Sigmoid colon (tissue), 7 donors: ENCODE measurements at places on chromosomes 5 and 9. TPM values are rescaled to one million over a fixed set of nuclear protein-coding genes. Genes with fewer than 3 reads are reported as not detected.

SLC34A3 gene
- total RNA-seq, result not detected

LIX1 gene
- total RNA-seq, result 1.7 TPM

MAP3K1 gene
- 7.2 TPM for total RNA-seq

DNA sequence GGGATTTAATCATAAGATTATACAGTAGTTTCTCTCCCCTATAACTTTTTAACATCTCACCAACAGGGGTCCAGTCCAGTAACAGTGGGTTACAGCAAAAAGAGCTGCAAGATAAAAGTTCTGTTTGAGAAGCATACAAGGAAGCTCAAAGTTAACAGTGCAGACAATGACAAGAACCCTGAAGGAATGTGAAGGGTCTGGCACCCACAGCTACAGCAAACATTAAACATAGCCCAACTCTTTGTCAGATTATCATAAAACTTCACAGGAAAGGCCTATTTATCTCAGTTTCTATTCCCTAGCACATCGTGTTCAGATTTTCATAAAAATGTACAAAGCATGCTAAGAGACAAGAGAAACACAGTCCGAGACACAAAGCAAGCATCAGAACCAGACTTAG is 309.4 kb downstream of the DIRAS2 start:
- no peak for DNase-seq

DNA sequence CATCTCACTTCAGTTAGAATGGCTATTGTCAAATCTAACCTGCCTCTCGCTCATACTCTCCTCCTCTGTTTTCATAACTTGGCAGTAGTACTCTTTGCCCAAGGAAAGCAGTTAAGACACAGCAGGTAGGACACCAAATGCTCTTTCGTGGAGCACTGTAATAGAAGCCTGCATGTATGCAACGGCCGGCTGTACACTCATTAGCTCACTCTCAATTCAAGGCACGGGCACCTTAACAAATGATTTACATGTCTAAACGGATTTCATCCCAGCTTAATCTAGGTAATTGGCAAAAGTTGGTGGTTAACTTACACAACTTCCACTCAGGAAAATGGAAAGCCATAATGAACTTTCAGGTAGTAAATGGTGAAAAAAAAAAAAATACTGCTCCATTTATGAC is 14.9 kb downstream of the DEPDC1B start:
- no peak for DNase-seq

DNA sequence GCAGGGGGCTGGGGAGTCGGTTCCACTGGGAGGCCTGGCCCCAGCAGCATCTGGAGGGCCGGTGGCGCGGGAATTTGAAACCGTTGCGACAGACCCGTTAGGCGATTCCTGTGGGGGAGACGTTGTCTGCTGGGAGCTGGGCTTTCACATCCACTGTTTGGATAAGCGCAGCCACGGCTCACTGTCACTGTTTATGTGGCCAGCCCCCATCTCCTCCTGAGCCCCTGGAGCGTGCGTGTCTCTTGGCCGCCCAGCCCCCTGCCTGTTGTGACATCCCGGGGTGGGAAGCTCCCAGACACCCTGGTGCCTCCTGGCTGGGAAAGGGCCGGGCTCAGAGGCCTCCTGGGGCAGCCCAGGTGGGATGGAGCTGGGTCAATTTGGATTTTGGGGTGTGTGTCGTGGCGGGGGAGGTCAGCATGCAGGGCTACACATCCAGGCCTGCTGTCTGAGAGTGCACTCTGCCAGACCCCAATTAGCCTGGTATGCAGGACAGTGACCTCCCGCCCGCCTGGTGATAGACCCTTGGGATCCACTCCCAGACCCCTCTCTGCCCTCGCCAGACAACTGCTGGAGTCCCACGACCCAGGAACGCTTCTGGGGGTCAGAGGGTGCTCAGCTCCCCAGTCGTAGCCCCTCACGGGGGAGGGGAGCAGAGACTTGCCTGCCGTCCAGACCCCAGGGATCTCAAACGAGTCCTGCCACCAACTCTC is 62.0 kb upstream of the RNU6ATAC start:
- DNase-seq, result no peak

- no peak for DNase-seq
Measured at GRCh38 chr5:177509991-177510566, 453 bp upstream of the DOK3 start.

GRCh38 chr9:133934482-133935232 is 57.5 kb downstream of the VAV2 start:
- no peak for DNase-seq

DNA sequence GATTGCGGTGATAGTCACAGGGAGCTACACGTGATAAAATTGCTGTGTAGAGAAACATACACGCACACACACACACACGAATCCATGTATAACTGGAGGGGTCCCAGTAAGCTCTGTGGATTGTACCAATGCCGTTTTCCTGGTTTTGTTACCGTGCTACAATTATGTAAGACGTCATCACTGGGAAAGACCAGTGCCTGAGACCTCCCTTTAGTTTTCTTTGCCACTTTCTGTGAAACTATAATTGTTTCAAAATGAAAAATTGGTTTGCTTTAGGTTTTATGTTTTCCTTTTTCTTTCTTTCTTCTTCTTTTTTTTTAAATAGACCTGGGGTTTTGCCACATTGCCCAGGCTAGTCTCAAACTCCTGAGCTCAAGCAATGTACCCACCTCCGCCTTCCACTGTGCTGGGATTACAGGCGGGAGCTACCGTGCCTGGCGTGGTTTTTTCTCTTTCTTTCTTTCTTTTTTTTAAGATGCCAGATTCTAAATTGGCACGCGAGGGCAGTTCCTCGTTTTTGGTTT is 21.3 kb downstream of the OR2V2 start:
- DNase-seq, result no peak

DNA sequence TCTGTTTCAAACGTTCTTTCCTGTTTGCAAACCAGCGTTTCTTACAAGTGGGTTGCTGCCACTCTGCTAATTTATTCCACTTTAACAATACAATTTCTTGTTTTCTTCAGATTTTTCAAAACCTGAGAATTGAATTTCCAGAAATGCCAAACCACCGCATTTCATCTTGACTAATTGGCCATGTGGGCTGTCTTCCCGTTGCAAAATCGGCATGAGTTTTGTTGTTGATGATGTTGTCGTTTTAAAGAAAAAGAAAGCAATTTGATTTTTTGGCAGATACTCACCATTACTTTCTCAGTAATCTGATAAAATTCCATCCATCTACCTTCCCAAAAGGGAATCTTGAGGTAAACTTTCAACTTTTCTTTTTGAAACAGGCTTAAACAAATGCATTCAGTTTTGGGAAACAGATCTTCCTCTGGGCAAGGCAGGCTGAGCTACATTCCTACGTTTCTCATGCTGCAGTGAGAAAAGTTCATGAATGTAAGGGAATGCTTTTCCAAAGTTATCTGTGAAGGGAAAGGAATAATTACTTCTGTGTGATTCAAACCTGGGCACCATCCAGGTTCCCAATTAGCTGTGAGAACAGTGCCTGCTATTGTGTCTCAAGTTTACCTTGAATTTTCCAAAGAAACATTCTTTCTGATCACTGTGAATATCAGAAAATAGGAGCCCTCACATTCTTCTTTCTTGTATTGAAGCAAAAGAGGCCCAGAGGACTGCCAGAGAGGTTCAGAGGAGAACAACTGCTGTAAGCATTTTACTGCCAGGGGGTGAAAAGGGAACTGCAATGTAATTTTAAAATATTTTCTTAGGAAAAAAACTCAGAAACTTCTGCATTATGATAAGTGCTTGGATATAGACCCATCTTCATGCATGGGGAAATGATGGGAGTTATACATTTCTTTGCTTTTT is 100.7 kb upstream of the TUT7 start:
- no peak for DNase-seq

DNA sequence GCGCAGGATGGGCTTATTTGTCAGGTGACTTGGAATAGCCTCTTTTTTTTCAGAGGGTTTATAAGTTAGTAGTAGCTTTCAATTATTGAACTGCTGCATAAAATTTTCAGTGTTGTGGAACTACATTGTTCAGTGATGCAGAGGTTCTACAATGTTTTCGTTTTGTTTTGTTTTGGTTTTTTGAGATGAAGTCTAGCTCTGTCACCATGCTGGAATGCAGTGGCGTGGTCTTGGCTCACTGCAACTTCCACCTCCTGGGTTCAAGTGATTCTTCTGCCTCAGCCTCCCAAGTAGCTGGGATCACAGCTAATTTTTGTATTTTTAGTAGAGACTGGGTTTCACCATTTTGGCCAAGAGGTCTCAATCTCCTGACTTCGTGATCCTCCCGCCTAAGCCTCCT is 22.0 kb downstream of the NUP188 start:
- no peak for DNase-seq

- DNase-seq, result no peak
Measured at GRCh38 chr5:18772475-18772874, 1138.2 kb downstream of the TAF11L14 start.

DNA sequence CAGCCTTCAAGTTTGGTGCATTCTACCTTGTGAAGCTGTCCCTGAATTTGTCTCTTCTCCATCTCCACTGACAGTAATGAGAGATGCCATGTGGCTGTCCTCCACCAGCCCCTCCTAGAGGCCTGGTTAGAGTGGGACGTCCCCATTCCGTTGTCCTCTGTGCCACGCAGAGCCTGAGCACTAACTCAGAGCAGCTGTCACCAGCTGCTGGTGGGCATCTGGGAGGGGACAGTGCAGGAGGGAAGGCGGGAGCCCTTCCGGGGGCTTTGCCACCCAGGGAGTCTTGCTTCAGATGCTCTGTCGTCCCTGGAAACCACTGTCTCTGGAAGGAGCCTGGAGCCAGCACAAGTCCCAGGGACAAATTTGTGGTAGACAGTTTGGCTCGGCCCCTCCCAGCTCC is 78.6 kb downstream of the PDZD2 start:
- DNase-seq, result no peak

DNA sequence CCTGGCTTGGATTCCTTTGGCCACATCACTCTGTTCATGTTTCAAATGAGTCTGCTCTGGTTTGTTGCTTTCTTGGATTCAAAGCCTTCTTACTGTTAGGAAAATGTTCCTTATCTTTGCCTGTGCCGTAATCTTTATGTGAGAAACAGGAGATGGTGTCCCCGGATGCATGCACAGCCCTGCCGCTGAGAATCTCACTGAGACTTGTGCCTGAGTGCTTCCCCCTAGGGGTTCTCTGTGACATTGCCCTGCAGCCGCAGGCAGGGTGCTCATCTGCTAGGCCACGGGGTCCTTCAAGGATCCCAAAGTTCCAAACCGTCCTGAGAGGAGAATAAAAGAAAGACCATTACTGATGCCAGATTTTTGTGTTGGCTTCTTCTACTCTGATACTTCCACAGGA is 81.4 kb upstream of the ANKRD55 start:
- no peak for DNase-seq

GRCh38 chr5:35317586-35317985 is 87.3 kb upstream of the PRLR start:
- no peak for DNase-seq

DNA sequence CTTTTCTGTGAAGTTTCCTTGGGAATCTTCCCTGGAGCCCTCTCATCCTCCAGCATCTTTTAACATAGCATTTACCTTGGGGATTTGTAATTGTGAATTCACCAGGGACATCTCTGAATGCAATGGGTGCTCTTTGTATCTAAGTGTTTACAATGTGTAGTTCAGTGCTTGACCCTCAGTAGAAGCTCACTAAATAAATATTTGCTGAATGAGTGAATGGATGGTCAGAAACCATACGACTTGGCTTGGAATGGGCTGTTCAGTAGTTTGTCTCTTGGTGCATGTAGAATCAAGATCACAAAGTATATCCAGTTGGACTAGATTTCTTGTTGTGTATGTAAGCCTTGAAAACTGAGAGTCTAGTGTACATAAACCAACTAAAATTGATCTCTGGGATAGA is 81.8 kb upstream of the MEF2C start:
- no peak for DNase-seq

DNA sequence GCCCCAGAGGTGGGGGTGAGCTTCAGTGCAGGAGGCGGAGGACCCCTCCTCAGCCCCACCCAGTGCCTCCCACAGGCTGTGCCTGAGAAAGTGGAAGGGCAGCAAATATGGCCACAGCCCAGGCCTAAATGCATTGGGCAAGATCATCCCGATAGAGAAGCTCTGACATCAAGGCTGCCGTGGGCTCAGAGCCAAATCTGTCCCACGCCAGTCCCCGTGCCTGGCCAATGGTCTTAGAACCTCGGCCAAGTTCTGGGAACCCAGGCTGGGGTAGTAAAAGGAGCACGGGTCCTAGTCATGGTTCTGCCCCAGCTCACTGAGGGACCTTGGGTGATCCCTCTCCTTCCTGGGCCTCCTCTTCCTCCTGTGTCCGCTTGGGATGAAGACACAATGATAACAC is 27.7 kb upstream of the TNIP1 start:
- DNase-seq, result peak; percentile 87

DNA sequence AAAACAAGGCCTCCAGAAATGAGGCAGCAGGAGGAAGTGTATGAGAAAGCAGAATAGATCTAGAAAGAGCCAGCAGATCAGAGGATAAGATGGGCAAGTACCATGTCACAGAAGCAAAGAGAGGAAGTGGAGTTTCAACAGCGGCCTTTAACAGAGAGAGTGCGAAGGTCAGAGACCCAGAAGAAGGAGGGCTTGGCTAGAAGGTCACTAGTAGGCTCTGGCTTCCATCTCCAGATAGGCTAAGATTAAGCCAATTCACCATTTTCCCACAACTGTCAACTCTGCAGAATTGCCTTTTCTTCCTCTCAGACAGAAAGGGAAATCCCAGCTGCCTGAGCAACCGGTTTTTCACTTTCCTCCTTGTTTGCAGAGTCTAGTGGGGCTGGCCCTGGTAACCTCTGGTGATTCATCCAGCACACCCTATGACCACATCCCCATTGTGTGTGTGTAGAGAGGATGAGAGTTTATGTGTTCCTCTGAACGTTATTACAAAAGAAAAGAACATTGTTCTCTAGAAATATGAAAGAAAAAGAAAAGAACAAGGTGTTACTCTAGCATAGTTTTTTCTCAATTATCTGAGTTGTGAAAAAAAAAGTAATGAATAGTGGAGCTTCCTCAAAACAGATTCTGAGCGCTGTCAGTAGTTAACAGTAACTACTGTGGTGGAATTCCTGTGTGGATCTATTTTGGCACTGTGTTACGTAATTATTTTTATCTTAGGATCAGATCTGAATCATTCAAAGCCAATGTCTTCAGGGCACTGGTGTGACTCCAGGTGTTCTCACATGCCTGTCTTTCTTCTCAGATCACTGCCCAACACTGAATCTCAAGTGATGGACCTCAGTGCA is 220.4 kb downstream of the ARRDC3 start:
- DNase-seq, result peak; percentile 87

- no peak for DNase-seq
Measured at GRCh38 chr5:8721536-8721935, 824.3 kb downstream of the SEMA5A start.

- DNase-seq, result no peak
Measured at GRCh38 chr9:118522093-118523028, 818.2 kb downstream of the TLR4 start.
